Occipital lobe (tissue), 3 donors: ENCODE measurements at places on chromosomes 3 and 15. TPM values are rescaled to one million over a fixed set of nuclear protein-coding genes. Genes with fewer than 3 reads are reported as not detected.

The LYZL4 gene
- total RNA-seq: not detected

DNA sequence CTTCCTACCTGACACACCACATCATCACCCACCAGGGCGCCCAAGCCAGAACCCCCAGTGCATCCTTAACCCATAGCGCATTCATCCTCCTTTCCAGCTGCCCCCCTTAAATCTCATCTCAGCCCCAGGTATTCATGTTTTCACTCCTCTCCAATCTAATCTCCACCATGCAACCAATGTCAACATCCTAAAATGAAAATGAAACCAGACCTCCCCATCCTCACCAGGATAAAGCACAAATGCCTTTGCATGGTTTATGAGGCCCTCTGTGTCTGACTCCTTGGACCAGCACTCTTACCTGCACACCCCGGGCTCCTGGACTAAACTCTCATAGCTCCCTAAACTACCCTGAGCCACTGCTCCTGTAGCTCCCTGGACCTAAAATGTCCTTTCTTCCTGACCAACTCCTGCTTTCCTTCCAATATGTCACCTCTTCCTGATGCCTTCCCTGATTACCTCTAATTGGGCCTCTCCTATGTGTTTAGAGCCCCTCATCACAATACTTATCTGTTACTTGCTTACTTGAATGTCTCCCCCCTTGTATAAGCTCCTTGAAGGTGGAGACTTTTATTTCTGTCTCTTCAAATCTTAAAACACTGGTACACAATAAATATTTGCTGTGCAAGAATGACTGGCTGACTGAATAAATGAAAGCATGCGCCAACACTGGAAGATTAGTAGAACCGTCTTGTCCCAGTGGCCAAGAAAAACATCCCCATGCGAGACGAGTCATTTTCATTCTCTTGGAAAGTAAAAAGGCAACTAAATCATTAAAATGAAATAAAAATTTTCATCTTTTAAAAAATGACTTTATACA is 142.5 kb downstream of the XXYLT1 start:
- DNase-seq: no peak

GRCh38 chr3:14329842-14330241 is 72.6 kb upstream of the SLC6A6 start:
- DNase-seq: no peak

GRCh38 chr15:82966671-82967071 is 14.2 kb upstream of the HOMER2 start:
- DNase-seq: no peak

The TJP1 gene
- total RNA-seq: 48.7 TPM

GRCh38 chr15:59313641-59314332 is 58.9 kb downstream of the MYO1E start:
- no peak for DNase-seq

GRCh38 chr3:4033296-4033695 is 234.1 kb downstream of the LRRN1 start:
- no peak for DNase-seq

The GRAMD2A gene
- total RNA-seq: 0.47 TPM

The IL20RB gene
- 0.62 TPM for total RNA-seq

DNA sequence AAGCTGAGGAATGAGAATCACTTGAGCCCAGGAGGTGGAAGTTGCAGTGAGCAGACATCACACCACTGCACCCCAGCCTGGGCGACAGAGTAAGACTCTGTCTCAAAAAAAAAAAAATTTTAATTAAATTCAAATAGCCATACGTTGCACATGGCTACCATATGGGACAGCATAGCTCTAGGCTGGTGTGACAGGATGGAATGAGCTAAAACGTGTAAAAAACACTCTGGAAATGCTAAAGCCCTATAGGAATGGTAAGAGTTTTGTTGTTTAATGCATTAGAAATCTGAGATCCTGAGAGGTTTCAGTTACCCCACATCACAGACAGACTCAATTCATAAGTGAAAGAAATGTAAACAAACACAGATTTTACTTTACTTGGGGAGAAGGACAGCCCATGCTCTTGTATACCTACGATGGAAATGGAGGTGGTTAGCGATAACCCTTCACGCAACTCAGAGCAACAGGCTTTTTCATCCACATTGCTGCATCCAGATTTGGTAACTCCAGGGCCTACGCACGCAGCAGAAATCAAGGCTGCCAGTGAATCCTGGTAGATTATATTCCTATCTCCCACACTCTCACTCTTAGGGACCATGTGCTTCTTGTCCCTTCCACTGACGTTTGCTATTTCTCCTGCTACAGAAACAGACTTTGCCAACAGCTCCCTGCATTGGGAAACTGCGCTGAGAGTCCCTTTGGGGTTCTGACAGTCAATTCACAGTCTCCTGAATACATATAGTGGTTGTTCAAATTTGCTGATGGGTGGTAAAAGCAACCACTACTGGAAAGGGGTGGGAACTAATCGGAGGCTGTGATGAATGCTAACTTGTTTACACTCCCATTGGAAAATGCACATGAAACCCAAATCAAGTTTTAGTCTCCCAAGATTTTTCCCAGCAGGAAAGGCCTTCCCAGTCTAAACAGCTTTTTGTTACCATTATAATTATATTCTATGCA is 3.1 kb downstream of the SH3BP5 start:
- DNase-seq: no peak

DNA sequence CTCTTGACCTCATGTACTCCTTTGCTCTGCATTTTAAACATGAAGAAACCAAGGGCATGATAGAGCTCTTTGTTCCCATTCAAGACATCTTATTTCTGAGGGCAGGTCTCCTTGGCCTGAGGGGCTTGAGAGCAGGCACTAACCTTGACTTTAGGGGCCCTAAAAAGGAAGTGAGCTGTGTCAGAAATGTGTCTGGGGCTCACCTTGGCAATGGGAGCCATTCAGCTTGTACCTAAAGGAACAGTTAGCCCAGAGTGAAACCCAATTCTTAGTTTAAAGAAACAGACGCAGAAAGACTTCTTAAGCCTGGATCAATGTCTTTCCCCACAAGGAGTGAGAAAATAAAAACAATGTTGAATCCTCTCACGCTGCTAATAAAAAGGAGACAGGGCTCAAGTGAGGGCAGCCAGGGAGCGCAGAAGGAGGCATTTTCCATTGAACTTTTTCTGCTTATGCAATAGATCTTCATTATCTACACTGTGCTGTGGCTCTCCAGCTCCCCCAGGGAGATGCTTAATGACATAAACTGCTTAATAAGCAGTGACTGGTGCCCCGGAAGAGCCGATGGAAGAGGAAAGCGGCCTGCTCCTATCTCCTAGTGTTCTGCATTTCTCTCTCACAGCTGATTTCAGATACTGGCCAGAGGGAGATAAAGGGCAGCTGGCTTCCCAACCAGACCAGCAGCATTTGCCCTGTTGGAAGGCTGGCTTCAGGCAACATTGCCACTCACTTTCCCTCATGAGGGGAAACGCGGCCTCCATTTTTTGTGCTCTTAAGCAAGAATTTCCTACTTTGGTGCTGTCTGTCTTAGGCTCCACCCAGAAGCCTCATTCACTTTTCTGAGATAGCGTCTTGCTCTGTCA is 152.0 kb downstream of the OPA1 start:
- no peak for DNase-seq

The MIX23 gene
- 16.5 TPM for total RNA-seq

- no peak for DNase-seq
These were observed 71.8 kb upstream of the HACD2 start for GRCh38 chr3:123656691-123657090.

- DNase-seq: no peak
These were observed 19.0 kb downstream of the CSPG4 start for GRCh38 chr15:75693501-75694240.

- no peak for DNase-seq
These were observed 35.0 kb upstream of the TJP1 start for GRCh38 chr15:29857221-29857789.

DNA sequence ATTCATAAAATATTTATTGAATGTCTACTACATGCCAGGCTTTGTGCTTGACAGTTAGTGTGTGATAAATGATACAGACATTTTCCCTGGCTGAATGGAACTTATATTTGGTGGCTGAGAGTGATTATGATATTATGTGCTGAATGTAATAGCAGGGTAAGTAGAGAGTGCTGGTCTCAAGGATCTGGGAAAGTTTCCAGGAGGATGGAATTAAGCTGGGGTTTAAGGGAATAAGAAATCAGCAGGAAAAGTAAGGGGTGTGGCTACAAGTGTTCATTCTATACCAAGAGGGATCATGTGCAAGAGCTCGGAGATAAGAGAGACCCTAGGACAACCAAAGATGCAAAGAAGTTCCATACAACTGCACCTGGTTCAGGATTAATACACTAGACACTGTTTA is 500.1 kb upstream of the CFAP20DC start:
- DNase-seq: no peak

DNA sequence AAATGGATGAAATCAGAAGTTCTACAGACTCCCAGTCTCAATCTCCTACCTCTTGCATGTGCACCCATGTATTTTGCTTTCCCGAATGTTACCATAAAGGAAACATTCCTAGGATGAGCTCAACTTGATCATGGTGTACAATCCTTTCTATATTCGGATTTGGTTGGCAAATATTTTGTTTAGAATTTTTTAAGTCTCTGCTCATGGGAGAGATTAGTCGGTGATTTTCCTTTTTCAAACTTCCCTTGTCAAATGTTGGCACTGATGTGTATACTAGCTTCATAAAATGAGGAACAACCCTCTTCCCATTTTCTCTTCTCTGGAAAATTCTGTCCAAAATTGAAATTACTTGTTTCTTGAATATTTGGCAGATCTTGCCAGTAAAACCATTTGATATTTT is 317.6 kb upstream of the RASGRP1 start:
- DNase-seq: no peak

DNA sequence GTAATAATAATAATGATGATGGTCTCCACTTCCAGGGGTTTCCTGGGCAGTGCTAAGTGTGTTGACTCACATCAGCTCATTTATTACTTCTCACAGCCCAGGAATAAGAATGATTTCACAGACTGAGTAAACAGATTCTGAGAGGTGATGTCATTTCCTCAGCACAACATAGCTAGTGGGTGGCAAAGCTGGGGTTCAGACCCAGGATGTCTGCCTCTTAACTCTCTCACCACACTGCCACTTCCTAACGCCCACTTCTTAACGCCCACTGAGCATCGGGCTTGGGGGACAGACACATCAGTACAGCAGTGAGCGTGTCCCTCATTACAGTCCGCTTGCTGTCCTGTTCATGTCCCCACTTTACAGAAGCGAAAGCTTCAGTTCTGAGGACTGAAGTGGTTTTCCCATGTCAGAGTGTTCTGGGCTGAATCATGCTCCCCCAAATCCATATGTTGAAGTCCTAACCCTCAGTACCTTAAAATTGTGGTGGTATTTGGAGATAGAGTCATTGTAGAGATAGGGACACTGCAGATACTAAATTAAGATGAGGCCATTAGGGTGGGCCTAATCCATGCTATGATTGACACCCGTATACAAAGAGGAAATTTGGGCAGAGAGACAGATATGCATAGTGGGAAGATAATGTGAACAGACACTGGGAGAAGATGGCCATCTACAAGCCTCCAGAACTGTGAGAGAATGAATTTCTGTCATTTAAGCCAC is 68.0 kb downstream of the ATP2B2 start:
- DNase-seq: peak; percentile 27

The NR2C2 gene
- 92.6 TPM for total RNA-seq

- no peak for DNase-seq
These were observed 93.7 kb downstream of the NPTN start for GRCh38 chr15:73539212-73540128.

The RBP2 gene
- total RNA-seq: not detected

GRCh38 chr3:86989611-86990010 is 1.3 kb downstream of the VGLL3 start:
- DNase-seq: no peak

- no peak for DNase-seq
These were observed 4.0 kb upstream of the SPSB4 start for GRCh38 chr3:141047168-141047567.

DNA sequence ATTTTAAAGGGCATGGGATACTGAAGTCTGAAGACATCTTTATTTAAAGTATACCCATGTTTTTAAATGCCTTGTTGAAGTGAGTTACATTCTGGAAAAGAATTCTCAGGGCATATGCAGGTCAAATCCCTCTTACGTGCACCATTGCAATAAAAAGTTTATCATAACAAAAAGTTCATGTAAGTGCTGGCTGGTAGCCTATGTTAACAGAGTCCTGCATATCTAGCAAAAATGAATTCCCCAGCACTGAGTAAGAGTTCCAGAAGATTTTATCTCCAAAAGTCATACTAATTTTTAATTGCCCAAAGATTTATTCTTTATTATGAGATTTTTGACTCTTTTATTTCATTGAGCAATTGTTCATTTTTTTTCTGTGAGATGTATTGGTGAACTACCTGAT is 104.7 kb upstream of the ROBO1 start:
- no peak for DNase-seq

DNA sequence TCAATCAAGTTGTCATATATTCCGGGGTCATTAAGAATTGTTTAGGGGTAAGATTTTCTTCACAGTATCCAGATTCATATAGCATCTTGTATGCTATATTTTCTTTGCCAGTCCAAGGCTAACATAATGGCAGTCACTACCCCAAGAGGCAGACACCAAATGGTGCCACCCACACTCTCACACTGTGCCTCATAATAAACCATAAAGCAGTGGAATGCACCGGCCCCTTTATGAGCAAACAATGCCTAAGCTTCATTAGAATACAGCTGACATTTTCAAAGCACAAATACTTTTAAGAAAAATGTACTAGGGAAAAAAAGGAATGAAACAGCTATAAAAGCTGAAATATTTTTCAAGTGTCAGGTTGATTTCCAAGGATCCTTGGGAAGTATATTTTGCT is 121.6 kb downstream of the TFDP2 start:
- no peak for DNase-seq

DNA sequence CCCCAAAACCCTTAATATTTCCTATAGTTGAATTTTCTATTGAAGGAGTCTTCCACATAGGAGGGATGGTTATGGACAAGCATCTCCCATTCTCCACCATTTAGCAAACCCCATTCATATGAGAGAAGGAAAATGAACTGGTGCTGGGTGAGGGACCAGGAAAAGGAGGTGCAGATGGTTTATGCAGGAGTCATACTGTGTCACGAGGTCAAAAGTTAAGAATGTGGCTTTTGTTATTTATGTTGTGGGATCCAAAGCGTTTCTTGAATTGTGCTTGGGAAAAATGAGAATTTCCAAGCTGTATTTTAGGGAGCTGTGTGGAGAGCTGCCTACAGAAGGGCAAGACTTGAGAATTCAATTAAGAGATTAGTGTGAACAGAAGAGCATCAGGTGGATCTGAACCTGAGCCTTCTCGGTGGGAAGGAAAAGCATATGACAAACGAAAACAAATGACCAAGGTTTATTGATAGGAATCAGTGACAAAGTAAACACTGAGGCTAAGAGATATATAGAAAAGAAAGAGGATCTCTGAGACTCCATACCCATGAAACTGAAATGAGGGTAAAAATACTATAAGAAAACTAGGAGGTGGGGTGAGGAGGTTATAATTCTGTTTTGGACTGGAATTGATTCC is 473.3 kb upstream of the NR2F2 start:
- DNase-seq: no peak

- DNase-seq: no peak
These were observed 276.7 kb downstream of the SLC9A9 start for GRCh38 chr3:143571548-143571947.
